CD4-positive, alpha-beta T cell treated with Interleukin-21 for 1 hour (primary cell): ENCODE measurements at places on chromosomes 16 and 17.

DNA sequence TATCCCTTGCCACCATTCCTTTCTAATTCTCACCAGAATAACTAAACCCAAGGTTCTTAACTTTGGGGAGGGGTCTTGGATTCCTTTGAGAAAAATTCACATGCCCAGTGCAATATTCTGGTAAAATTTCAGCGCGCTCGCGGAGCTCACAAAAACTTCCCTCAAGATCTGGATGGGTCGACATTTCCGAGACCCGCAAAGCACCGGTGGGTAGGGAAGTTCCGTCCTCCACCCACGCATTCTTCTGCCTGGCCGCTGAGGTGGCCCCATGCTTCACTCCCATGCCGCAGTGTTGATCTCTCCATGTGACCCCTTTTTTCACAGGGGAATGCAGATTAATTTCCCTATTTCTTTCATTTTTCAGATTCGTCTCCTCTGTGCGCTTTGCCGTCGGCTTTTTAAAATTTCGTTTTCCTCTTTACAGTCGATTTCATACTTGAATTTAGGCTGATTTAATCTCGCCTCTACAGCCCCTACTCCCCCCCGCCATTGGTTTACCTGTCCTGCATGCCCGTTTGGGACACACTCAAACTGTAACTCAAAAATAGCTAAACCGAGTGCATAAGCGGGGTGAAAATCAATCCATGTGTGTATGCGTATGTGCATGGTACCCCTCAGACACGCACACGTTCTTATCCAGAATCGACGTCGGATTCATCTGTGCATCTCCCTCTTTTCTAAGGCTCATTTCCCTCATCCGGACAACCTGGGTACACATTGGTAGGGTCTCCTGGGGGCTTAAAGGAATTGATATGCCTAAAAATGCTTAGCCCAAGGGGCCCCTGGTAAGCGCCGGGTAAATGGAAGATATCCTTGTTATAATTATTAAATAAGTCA is 1.4 kb upstream of the SP6 start:
- DNase-seq = no peak

DNA sequence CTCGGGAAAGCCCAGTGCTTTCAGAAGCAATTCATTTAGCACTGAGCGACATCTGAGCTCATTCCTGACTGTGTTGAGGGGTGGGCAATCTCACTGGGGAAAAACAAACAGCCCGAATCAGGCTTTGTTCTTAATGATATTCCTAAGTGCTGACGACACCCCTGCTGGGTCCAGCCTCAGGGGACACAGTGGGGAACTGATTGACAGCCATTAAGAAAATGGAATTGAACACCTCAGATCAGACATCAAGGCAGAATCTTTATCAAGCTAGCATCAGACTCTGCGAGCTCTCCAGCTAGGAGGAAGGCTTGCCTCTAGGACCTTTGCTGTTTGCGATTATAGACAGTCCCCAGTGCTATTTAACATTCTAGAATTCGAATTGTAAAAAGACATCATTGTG is 22.5 kb upstream of the LYRM9 start:
- DNase-seq = no peak

GRCh38 chr16:18018376-18018775 is 318.2 kb downstream of the NPIPA8 start:
- DNase-seq = no peak

GRCh38 chr17:15038656-15039055 is 226.5 kb downstream of the PMP22 start:
- DNase-seq = no peak

DNA sequence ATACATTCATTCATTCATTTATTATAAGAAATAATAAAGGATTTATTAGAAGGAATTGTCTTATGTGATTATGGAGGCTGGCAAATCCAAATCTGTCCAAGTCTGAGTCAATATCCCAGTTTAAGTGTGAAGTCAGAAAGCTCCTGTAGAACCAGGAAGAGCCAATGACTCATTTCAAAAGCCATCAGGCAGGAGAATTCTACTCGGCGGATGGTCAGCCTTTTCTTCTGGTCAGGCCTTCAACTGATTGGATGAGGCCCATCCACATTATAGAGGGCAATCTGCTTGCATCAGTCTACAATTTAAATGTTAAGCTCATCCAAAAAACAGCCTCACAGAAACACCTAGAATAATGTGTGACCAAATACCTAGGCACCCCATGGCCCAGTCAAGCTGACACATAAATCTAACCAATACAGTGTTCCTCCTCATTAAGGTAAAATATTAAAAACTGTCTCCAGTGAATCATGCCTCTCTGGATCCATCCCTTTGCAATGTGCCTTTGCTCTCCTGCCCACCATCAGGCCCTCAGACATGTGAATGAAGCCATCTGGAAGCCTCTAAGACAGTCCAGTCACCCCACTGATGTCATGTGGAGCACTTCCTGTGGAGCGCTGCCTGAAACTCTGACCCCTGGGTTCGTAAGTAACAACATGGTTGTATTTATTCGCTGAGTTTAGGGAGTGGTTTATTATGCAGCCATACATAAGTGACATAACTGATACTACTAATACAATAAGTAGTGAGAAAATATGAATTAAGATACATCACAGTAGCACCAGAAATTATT is 69.2 kb upstream of the WSB1 start:
- no peak for DNase-seq

- no peak for DNase-seq
Observed at GRCh38 chr17:2946144-2946543, 117.3 kb downstream of the OR1D5 start.

- no peak for DNase-seq
Observed at GRCh38 chr16:46743232-46743719, 4.9 kb downstream of the MYLK3 start.

DNA sequence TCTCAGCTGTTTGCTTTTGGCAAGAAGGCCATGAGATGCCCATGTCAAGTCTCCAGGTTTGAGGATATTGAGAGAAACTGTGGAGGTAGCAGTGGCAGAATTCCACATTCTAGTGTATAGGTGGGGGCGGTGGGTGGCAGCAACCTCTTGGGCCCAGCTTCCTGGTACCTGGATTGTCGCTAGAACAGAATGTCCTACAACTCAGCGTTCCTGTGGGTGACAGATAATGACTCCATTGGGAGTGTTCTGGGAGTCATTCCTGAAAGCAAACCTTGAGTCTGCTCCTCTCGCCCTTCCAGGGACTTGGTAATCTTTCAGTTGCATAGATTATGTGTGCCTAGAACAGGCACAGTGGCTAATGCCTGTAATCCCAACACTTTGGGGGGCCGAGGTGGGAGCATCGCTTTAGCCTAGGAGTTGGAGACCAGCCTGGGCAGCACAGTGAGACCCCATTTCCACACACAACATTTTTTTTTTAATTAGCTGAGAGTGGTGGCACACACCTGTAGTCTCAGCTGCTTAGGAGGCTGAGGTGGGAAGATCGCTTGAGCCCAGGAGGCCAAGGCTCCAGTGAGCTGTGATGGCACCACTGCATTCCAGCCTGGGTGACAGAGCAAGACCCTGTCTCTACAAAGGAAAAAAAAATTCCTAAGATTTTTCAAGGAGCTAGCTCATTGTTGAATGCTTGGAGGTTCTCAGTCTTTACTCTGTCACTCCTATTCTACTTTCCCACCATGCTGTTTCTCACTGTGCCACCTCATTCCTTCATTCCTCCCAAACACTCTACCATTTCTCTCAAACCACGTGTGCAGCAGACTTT is 37.9 kb upstream of the METTL16 start:
- DNase-seq = no peak

DNA sequence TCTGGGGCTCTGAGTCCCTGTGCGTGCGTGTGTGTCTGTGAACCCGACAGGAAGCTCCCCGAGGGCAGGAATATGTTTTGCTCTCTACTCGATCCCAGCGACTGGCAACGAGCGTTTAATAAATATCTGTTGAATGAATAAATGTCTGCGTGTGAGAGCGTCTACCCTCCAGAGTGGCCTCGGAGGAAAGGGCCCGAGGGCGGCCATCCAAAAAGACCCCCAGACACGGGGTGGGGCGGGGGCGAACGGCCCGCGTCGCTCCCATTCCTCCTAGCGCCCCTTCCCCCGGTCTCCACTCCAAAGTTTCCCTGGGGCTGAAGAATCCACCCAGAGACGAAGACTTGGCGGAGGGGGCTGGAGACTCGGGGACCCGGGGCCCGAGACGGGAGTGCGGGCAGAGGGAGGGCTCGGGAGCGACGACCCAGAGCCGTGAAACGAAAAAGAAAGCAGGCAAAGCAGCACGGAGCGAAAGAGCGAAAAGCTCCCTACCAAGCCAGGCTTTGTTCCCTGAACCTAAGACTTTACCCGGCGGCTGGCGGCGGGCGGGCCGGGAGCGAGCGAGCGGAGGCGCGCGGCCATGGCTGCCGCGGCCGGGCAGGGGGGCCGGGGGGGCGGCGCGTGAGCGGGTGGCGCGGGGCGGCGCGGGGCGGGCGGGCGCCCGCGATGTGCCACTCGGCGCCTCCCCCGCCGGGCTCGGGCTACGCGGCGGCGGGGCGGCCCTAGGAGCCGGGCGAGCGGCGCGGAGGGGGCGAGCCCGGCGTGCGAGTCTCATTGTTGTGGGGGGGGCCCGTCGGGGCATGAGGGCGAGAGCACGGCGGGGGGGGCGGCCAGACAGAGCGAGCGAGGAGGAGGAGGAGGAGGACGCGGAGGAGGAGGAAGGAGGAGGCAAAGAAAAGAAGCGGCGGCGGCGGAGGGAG is at the start of gene MLLT6:
Gene MLLT6 (plus strand): TSS at position 668 of the 917 bp plus-strand sequence. CDS start 360 bp downstream, outside the sequence.
- peak; percentile 88 for DNase-seq

GRCh38 chr16:11309895-11310633 is 28.9 kb upstream of the PRM1 start:
- no peak for DNase-seq

DNA sequence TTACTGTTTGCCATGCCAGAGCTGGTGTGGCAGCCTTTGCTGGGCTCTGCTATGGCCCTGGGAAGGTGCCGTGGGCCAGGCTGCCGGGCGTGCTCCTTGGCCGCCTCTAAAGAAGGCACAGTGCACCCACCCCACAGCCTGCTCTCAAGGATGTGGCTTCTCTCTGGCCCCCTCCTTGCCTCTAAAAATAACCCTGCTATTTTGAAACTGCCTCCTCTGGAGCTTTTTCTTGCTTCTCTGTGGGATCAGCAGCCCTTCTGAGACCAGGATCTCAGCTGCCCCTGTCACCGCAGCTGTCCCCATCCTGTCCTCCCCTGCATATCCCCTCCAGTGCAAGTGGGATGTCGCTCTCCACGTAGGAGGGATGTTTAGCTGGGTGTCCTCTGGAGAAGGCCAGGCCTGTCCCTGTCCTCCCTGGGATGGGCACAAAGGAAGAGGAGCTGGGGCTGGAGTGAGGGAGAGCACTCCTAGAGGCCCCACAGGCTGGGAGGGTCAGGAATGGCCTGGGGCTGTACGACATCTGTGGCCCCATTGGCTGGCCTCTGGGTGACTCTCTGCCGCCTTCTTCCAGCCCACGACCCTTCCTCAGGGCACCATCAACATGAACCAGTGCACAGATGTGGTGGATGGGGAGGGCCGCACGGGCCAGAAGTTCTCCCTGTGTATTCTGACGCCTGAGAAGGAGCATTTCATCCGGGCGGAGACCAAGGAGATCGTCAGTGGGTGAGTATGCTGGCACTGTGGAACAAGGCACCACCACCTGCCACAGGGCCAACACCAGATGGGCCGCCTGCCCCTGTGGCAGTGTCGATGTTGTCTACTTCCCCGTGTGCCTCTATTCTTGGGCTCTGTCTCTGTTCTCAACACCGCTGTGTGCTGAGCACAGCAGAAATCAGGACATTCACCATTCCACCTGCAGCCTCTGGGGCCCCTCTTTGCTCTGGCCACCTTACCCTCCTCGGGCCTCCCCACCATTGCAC is 79.7 kb downstream of the PLD6 start:
- peak; percentile 32 for DNase-seq

DNA sequence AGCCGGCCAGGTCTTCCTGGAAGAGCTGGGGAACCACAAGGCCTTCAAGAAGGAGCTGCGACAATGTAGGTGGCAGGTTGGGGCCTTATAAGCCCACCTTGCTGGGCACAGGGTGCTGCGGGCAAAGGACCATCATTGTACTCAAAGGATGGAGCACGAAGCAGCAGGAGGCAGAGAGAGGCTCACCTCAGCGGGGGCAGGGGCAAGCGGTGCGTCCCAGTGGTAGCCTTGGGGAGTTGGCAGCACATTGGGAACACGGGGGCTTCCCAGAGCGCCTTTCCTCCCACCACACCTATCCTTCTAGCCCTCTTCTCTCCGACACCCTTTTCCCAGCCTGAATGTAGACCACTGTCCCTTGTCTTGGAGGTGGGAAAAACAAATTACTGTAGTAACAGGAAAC is 2.1 kb downstream of the CNP start:
- no peak for DNase-seq

DNA sequence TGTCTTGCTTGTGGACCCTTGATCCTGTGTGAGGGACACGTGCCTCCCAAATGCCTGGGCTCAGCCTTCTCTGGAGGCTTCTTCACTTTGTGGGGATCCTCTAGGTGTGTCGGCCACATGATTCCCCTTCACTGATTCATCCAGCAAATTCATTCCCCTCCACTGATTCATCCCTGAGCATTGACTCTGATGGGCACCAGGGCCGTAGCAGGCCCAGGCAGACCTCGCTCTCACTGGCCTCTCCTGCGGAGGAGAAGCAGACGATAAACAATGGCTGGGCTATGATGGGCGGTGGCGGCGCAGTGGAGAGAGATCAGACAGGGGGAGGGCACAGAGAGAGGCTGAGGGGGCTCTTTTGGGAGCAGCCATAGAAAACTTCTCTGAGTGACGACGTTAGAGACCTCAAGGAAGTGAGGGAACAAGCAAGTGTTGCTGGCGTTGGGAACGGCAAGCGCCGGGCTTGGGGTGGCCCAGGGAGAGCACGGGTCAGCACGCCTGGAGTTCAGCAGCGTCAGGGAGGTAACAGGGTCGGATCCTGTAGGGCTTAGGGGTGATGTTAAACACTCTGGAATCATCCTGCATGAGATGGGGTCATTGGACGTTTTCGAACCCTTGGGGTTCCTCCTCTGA is 17.5 kb upstream of the RPTOR start:
- no peak for DNase-seq

DNA sequence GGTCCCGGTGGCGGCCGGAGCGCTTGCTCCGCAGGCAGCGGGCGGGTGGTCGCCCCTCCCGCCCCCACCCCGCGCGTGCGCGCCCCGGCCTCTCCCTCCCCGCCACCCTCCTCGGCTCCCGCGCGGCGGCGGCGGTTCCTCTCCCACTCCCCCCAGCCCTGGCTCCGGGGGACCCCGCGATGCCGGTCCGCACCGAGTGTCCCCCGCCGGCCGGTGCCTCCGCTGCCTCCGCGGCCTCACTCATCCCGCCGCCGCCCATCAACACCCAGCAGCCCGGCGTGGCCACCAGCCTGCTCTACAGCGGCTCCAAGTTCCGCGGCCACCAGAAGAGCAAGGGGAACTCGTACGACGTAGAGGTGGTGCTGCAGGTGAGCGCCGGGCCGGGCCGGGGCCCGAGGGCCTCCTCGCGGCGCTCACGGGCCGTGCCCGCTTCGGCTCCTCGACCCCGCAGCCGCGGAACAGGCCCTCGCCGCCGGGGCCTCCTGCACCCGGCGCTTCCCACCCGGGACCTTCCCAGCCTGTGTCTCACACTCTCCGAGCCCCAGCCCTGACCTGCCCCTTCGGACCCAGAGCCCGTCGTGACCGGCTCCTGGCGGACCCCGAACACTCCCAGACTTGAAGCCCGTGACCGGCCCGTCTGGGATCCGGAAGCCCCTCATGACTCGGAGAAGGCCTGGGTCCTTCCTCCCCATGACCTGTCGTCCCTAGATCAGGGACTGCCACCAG is 490 bp downstream of the GID4 start:
- DNase-seq = no peak
